ENCODE measurements at places on chromosomes 6 and 20.

DNA sequence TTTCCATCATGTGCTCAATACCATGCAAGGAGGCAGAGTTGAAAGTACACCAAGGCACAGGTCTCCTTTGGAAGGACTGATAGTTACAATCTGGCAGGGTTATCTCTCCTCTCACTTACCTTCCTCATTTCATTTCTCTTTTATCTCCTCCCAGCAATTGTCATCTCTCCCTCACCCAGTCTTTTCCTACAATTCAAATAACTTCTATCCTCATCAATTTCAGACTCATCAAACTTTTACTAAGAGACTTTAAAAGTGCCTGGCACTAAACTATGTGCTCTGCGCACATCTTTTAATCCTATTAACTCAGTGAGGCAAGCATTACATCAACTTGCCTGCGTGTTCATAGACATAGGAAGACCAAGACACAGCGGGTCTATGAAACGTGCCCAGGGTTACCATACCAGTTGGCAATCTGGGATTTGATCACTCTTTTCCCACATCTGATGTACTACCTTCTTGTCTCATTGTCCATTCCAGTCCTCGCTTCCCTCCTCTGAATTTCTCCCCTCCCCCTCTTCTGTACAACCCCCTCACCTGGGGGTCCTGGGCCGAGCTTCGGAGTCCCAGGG, 1.2 kb downstream of the VARS1 start:
- DNase-seq = no peak

DNA sequence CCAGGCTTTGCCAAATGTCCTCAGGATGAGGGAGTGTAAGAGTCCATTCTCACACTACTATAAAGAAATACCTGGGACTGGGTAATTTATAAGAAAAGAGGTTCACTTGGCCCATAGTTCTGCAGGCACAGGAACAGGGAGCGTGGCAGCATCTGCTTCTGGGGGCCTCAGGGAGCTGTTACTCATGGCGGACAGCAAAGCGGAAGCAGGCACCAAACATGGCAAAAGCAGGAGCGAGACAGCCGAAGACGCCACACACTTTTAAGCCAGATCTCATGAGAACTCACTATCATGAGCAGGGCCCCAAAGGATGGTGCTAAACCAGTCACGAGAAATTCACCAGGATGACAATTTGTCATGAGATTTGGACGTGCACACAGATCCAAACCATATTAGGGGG, 22.8 kb downstream of the FAM50B start:
- no peak for DNase-seq

DNA sequence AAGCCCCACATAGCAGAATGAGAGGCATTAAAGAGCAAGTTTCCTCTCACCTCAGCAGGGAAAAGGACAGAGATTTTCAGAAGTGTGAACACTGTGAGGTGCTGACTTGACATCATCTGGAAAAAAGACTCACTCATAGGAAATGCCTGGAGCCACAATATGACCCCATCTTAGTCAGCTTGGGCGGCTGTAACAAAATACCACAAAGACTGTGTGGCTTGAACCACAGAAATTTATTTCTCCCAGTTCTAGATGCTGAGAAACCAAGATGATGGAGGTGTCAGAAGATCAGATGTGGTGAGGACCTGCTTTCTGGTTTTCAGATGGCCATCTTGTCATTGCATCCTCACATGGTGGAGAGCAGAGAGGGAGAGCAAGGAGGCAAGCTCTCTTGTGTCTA, 253.1 kb downstream of the ADGB start:
- no peak for DNase-seq

DNA sequence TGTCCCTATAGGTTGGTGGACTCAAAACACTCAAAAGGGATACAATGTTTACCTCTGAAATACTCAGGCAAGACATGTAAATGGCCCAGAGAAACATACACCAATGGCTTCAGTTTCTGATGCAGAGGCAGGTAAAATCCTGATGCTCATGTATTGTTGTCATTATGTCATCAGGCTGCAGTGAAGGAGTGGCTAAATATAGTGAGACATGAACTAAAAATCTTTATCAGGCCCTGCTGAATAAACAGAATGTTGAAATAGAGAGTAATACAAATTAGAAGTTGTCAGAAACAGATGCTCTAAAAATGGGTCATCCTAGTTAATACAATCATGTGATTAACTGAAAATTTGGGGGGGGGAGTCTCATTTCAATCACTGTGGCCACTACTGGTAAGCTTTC, 20.4 kb downstream of the PTPRK start:
- DNase-seq = no peak

DNA sequence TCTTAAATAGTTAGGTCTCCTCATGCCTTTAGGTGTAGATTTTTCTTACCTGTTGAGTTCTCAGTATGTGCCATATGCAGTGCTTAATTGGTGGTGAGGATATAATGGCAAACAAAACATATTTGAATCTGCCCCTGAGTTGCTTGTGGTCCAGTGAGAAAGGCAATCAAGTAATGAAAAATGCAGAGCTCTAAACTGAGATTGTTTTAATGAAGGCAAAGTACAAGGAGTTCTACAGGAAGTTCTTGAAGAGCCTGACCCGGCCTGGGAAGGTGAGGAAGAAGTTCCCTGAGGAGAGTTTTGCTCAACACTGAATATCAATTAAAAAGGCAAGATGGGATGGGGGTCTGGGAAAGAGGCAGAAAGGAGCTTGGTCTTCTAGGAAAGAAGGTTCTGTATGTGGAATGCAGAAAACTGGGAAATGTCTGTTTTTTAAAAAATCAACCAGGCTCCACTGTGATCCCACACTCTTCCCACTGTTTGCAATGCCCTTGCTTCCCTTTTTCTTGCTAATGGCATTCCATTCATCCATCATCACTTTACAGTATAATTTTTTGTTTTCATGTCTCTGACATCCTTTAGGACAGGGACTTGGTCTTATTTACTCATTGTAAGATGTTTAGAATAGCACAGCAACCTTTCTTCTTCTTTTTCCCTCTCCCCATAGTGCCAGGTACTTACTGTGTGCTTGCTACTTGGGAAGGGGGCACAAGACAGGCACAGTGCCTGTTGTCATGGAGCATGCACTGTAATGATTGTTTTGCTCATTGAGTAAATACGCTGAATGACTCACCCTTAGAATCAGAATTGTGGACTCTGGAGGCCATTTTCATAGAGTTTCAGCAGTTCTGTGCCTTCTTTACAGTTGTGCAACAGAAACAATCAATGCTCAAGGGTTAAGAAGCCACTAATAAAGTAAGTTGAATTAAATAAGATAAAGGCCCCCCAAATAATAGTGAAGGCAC, 64.3 kb downstream of the ANKS1A start:
- peak; percentile 33 for DNase-seq

DNA sequence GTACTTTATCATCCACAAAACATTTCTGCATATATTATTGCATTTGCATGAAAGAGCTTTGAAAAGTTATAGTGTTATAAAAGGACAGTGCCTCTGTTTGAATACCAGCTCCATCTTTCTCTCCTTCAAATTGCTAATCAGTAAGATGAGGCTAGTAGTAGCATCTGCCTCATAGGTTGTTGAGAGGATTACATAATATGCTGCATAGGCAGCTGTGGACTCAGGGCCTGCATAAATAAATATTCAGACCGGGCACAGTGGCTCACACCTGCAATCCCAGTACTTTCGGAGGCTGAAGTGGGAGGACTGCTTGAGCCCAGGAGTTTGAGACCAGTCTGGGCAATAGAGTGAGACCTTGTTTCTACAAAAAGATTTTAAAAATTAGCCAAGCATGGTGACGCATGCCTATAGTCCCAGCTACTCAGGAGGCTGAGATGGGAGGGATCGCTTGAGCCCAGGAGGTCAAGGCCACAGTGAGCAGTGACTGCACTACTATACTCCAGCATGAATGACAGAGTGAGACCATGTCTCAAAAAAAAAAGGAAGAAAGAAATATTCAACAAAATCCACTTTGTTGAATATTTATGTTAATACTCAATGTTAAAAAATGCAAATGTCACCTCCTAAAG, 18.3 kb upstream of the SEC63 start:
- no peak for DNase-seq

- no peak for DNase-seq
Observed at GRCh38 chr20:52193886-52194545, 2.4 kb upstream of the ZFP64 start.

GRCh38 chr6:22471132-22471690, 98.2 kb upstream of the HDGFL1 start:
- peak; percentile 71 for DNase-seq

All from pulmonary artery endothelial cell (primary cell).